ENCODE measurements at places on chromosomes 16 and 17.

- DNase-seq = no peak
Observed at GRCh38 chr17:9456330-9456729, 119.3 kb downstream of the STX8 start.

DNA sequence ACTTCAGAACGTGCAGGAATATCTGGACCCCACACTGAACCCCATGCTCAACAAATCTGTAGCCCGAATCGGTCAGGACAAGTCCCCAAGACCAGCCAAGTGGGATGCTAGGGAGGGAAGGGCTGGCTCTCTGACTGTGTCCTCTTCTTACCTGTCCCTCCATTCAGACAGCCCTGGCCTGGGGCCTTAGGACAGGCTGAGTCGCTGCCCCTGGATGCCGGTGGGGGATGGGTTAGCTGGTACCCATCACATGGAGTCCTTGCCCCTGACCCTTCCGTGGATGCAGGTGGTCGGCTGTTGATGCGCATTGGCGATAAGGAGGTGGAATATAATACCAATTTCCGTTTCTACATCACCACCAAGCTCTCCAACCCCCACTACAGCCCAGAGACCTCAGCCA is 16.0 kb upstream of the KDM6B start:
- no peak for DNase-seq

DNA sequence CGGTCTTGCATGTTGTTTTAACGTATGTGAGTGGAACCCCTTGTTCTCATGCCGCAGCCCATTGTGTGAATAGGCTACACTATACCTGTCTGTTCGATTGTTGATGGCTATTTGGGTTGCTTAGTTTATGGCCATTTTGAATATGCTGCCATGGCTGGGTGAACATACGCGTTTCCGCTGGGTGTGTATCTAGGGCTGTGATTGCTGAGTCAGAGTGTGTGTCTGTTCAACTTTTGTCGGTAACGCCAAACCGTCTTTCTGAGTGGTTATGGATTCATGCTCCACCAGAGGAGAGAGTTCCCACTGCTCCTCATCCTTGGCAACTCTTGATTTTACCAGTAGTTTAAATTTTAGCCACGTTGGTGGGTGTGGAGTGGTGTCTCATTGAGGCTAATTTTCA is 77.0 kb downstream of the METRNL start:
- no peak for DNase-seq

- DNase-seq = no peak
Observed at GRCh38 chr17:78924481-78925151, 571 bp downstream of the TIMP2 start.

DNA sequence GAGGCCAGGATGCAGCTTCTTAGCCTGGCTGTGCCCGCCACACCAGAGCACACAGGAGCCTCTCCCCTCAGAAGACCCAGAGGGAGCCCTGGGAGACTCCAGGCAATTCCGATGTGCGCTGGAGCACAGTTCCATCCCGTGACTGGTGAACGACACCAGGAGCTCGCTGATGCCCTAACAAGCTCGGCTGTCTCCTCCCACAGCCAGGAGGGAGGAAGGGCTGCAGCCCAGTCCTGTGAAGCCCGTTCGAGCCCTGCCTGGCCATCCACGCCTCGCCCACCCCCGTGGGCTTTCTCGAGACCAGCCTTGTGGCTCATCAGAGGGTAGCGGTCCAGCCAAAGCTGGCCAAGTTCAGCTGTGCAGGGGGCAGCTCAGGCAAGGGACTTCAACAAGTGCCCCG is 21.8 kb upstream of the RASD1 start:
- no peak for DNase-seq

DNA sequence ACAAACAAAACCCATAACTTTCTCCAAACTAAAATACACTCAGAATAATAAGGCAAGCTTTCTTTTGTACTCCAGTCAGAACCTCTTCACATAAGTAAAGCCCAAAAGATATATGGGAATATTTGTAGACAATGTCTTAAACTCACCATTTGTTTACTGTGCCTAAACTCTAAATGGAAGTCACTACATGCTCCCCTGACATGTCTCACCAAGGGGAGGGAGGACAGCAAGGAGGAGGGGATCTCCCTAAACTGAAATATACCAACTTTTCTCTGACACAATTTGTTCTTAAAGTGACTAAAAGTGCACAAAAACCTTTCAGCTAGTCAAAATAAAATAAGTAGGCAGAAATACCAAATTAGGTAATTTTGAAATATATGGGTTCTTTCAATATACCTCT is 38.5 kb downstream of the GRB7 start:
- DNase-seq = no peak

All from AG04450 (cell line).